ENCODE measurements at places on chromosomes 16 and 17.

GRCh38 chr17:43907425-43907981 is at the start of gene MPP2:
Gene MPP2 (minus strand): TSS chr17:43907536. CDS start chr17:43904460, 3,076 bp downstream.
- DNase-seq, result peak; percentile 93

DNA sequence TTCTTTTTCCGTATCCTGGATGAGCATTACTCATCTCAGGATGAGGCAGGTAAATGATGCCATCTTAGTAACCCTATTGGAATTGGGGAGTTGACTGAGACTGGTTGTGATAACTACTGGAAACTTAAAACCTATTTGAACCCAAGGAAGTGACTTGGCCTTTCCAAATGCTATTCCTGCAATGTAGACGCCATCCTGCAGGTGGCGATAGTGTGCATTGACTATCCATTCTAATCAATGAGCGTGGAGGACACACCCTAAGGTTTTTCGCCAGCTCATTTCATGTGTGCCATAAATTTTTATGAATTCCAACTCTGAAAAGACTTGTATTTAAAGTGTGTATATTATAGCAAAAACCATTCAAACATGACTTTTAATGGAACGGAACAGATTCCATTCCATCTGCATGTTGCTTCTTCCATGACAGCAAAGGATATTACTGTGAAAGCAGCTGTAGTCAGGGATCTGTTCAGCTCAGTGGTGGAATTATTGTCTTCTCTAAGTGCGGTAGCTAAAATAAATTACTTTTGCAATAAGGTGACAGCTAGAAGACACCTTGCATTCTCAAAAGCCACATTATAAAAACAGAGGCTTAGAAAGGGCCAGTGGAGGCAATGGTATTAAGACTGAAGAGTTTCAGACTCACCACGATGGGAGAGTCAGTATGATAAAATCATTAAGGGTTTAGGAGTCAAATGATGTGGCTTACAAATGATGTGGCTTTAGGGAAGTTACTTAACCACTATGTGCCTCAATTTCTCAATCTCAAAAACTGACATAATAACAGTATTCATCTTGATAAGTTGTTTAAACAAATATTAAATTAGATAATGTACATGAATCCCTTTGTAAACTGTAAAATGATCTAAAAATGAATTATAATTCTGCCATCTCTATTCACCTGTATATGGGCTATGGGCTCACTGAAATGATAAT is 55.5 kb downstream of the SYT17 start:
- peak; percentile 57 for DNase-seq

GRCh38 chr16:50735629-50736122 is 6.2 kb upstream of the CYLD start:
- DNase-seq, result no peak

DNA sequence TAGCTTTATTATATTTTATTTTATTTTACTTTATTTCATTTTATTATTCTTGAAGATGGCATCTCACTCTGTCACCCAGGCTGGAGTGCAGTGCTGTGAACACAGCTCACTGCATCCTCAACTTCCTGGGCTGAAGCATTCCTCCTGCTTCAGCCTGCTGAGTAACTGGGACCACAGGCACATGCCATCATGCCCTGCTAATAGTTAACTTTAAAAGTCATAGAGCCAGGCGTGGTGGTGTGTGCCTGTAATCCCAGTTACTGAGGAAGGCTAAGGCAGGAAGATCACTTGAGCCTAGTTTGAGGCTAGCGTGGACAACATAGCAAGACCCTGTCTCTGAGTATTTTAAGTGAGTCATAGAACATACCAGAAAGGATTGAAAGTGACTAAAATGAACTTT is 38.7 kb downstream of the ESRP2 start:
- no peak for DNase-seq

GRCh38 chr17:76354747-76355310 is 1.1 kb upstream of the PRPSAP1 start:
- DNase-seq, result peak; percentile 49

- DNase-seq, result no peak
These were observed 14.0 kb upstream of the CCL2 start for GRCh38 chr17:34241062-34241461.

- peak; percentile 66 for DNase-seq
These were observed 19.8 kb downstream of the B9D1 start for GRCh38 chr17:19342611-19343255.

GRCh38 chr17:82244413-82245133 is 15.7 kb downstream of the SLC16A3 start:
- peak; percentile 79 for DNase-seq

All from H7 (cell line).